ENCODE measurements at places on chromosomes 12 and 14.

GRCh38 chr14:101857226-101857625 lies 95.7 kb downstream of the PPP2R5C start:
- DNase-seq, result no peak

DNA sequence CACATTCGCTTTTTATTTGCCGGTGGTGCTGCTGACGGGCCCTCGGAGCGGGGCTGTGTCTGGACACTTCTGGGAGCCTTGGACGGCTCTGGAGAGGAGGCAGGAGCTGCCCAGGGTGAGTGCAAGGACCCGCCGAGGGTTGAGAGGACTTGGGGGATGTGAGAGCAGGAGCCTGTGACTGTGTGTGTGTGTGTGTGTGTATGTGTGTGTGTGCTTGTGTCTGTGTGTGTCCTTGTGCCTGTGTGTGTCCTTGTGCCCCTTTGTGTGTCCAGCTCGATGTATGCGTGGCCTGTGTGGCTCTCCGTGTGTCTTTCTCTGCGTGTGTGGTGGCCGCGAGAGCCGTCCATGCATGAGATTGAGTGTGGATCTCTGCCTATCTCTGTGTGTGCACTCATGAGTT lies 179.6 kb upstream of the MYL2 start:
- no peak for DNase-seq

DNA sequence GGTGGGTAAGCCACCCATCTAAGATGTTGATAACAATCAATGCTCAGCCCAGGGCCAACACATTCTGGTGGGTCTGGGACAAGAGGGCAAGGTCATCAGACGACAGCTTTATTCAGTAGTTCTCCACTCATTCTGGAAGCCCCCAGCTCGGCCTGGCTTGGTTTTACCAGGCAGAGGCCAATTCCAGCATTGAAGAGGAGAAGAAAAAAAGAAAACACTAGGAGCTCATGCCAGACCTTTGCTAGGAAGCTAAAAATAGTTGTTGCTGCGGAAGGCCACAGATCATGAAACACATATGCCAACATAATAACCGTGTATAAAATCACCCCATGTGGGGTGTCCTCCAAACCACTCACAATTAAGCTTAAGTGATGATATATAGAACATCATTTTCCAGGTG lies 44.4 kb downstream of the CCDC60 start:
- no peak for DNase-seq

DNA sequence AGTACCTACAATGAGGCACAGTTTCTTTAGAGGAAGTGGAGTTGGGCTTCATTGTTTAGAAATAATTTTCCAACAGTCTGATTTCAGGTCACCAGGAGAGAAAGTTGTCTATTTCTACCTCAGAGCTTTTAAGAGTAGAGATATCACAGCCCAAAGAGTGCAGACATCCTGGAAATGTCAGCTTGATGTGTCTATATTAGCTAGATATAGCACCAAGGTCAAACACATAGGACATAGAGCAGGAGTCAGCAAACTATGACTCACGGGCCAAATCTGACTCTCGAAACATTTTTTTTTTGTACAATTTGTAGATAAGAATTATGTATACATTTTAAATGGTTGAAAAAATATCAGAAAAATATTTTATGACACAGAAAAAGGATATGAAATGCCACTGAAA lies 53.7 kb downstream of the KCNC2 start:
- DNase-seq, result no peak

- no peak for DNase-seq
Measured at GRCh38 chr12:13171921-13172859, 24.3 kb upstream of the EMP1 start.

- no peak for DNase-seq
Measured at GRCh38 chr12:41532072-41532471, 344.0 kb downstream of the PDZRN4 start.

DNA sequence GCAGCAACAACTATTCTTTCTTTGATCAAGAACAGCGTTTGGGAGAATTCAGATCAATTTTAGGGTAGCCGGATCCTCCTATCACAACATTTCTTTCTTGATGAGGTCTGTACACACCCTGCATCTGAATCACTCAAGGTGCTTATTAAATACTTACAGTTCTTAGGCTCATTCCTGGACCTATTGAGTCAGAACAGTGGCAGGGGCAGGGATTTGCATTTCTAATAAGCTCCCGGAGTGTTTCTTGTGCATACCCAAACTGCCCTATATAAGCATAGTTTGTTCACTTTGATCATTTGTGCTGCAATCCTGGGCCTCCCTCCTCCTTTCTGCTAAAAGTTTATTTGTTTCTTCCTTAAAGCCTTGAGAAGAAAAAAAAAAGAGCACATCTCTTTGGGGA lies 80.5 kb upstream of the RPH3A start:
- no peak for DNase-seq

DNA sequence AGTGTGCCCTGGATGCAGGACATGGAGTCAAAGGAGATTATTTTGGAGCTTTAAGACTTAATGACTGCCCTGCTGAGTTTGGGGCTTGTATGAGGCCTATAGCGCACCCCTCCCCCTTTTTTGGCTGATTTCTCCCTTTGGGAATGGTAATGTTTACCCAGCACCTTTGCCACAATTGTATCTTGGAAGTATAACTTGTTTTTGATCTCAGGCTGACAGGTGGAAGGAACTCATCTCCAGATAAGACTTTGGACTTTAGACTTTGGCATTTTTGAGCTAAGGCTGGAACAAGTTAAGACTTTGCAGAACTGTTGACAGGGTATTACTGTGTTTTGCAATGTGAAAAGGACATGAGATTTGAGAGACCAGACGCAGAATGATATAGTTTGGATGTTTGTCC lies 110.5 kb downstream of the DERA start:
- DNase-seq, result no peak

DNA sequence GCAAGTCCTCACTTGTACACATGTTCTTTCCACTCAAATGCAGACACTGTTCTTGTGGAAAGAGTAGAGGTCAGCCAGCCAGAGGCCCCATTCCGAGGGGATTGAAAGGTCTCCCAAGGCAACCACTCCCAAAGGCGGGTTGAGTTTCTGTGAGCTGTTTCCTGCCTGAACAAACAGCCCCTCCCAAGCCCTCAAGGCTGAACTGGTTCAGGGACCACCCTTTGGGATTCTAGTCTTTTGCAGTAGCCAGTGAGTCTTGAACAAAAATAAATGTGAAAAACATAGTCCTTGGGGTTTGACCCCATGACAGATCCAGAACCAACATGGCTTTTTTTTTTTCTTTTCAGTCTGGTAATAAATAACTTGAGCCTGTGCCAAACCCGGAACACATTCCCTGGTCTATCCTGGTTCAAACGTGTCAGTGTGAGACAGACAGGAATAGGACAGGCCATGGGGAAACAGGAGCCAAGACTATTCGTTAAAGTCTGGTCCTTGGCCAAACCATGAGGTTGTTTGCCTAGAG lies 17.6 kb upstream of the STK38L start:
- no peak for DNase-seq

- DNase-seq, result peak; percentile 72
Measured at GRCh38 chr14:60723116-60723906, 840 bp downstream of the SIX4 start.
